ENCODE measurements at places on chromosomes 7 and 10. TPM values are rescaled to one million over a fixed set of nuclear protein-coding genes. Genes with fewer than 3 reads are reported as not detected.

The MYPN gene
- total RNA-seq: not detected

The MPP7 gene
- total RNA-seq: 12.3 TPM

The UNCX gene
- total RNA-seq: not detected

The C10orf67 gene
- 0.60 TPM for total RNA-seq

The RBM20 gene
- total RNA-seq: 0.45 TPM

The WAPL gene
- 51.7 TPM for total RNA-seq

The TBXAS1 gene
- total RNA-seq: 1.5 TPM

The SNX10 gene
- 33.0 TPM for total RNA-seq

The SLC26A4 gene
- total RNA-seq: 0.82 TPM

The GRID1 gene
- total RNA-seq: not detected

DNA sequence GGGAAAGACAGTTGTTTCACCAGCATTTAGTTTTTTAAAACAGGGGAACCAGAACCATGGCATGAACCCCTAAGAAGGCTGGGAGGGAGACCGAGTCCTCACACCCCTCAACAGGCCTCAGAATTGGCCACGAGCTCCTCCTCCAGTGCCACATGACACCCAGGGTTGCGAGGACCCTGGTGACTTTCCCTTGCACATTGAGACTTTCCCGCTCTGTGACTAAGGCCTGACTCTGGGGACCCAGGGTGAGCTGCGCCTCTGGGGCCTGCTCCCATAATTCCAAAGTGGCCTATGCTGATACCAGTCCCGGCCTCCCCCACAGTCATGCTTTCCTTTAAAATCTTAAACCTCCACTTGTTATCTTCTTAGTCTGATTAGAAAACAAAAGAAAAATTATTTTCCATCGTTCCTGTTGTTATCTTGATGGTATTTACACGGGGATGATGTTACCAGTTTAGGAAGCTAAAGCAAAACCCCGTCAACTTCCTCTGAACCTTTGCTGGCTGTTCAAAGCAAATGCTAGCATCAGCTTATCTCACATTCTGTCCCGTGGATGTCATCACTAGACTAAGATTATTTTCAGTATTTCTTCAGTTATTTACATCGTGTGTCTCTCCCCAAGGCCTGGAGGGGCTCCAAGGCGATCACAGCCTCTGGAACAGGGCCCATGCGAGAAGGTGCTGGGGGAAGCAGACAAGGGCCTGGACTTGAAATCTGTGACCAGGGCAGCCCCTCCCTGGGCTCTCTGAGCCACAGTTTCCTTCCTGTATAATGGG lies 42.1 kb downstream of the FAM53B start:
- no peak for DNase-seq
- H3K36me3 ChIP-seq: peaks cover 27% of the 10 kb centered on the region
- H3K27me3 ChIP-seq: no peaks in the 10 kb centered on the region
- no peak overlapping the region for H3K4me3 ChIP-seq

- no peak for DNase-seq
- H3K27me3 ChIP-seq: no peaks in the 10 kb centered on the region
- H3K36me3 ChIP-seq: no peaks in the 10 kb centered on the region
- H3K4me3 ChIP-seq: no peak overlapping the region
Measured at GRCh38 chr10:17980846-17981565, 29.3 kb downstream of the SLC39A12 start.

DNA sequence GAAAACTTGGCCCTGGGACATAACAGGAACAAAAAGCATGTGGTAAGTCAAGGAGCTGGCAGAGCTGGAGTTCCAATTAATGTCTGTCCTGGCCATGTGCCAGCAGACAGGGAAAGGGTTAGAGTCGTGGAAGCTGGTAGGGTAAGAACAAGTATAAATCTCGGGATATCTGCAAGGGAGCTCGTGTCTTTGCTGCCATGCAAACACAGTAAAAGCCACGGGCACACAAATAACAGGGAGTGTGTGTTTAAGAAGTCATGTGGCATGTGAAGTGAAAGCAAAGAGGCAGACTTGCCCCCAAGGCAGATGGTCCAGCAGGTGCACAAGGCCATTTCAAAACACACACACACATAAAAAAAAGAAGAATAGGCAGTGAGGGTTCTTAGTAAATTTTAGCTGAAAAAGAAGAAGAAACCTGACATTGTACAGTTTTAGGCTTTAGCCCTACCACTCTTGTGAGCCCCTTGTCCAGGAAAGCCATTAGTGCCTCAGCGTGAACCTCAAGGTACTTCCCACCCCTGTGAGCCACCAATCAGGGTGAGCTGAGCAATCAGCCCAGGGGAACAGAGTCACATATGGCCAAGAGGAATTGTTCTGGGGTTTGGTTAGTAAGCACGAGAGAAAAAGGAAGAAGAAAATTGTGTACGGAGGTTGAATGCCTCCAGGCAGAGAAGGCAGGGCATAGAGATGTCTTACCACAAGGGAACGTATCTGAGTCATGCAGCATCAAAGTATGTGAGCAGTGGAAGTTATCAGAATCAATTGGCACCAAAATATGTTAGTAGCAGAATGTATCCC lies 32.8 kb upstream of the ARHGAP12 start:
- no peaks in the 10 kb centered on the region for H3K27me3 ChIP-seq
- peaks cover 1% of the 10 kb centered on the region for H3K36me3 ChIP-seq
- DNase-seq: peak; percentile 18
- H3K4me3 ChIP-seq: peak overlapping the region; percentile 36
- peaks cover 28% of the 10 kb centered on the region for H3K4me1 ChIP-seq
- H3K27ac ChIP-seq: peak overlapping the region; percentile 30

GRCh38 chr7:99733448-99733847 lies 1.5 kb downstream of the CYP3A7 start:
- no peak overlapping the region for H3K4me3 ChIP-seq
- peaks cover 12% of the 10 kb centered on the region for H3K4me1 ChIP-seq
- H3K27me3 ChIP-seq: no peaks in the 10 kb centered on the region
- H3K36me3 ChIP-seq: peaks cover 6% of the 10 kb centered on the region
- DNase-seq: no peak

- DNase-seq: no peak
- H3K4me3 ChIP-seq: no peak overlapping the region
- H3K27ac ChIP-seq: no peak overlapping the region
- H3K4me1 ChIP-seq: no peaks in the 10 kb centered on the region
- no peaks in the 10 kb centered on the region for H3K27me3 ChIP-seq
Measured at GRCh38 chr7:132622081-132622480, 45.8 kb upstream of the PLXNA4 start.

GRCh38 chr10:87842776-87843497 lies 20.4 kb downstream of the KLLN start:
- H3K27ac ChIP-seq: no peak overlapping the region
- no peaks in the 10 kb centered on the region for H3K4me1 ChIP-seq
- no peak for DNase-seq

- no peak overlapping the region for H3K27ac ChIP-seq
- no peak for DNase-seq
- no peaks in the 10 kb centered on the region for H3K4me1 ChIP-seq
- no peaks in the 10 kb centered on the region for H3K36me3 ChIP-seq
Measured at GRCh38 chr10:43208147-43209073, 58.5 kb downstream of the RASGEF1A start.

GRCh38 chr7:46215987-46216567 lies 295.0 kb upstream of the IGFBP3 start:
- no peaks in the 10 kb centered on the region for H3K36me3 ChIP-seq
- no peak overlapping the region for H3K4me3 ChIP-seq
- DNase-seq: no peak
- H3K27me3 ChIP-seq: peaks cover 11% of the 10 kb centered on the region
- no peak overlapping the region for H3K27ac ChIP-seq
- no peaks in the 10 kb centered on the region for H3K4me1 ChIP-seq

DNA sequence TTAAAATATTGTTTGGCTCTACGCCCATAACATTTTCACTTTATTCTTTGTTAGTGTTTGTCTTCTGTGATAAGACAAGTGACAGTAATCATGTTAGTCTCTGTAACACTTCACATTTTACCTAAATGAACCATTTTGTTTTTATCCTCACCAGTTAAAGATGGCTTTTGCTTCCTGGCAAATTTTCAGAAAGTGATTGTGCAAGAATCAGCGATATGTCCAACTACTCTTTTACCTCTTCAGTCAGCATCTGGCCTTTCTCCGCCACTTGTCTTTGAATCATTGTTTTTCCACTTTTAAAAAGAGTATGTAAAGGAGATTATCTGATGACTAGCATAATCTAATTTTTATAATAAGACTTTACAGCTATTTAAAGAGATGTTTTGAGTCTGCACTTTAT lies 3.5 kb downstream of the DGKB start:
- no peaks in the 10 kb centered on the region for H3K36me3 ChIP-seq
- no peaks in the 10 kb centered on the region for H3K27me3 ChIP-seq
- no peaks in the 10 kb centered on the region for H3K4me1 ChIP-seq

GRCh38 chr10:35399414-35400009 lies 63.2 kb downstream of the CCNY start:
- H3K4me1 ChIP-seq: peaks cover 34% of the 10 kb centered on the region
- no peak overlapping the region for H3K4me3 ChIP-seq
- no peaks in the 10 kb centered on the region for H3K27me3 ChIP-seq

DNA sequence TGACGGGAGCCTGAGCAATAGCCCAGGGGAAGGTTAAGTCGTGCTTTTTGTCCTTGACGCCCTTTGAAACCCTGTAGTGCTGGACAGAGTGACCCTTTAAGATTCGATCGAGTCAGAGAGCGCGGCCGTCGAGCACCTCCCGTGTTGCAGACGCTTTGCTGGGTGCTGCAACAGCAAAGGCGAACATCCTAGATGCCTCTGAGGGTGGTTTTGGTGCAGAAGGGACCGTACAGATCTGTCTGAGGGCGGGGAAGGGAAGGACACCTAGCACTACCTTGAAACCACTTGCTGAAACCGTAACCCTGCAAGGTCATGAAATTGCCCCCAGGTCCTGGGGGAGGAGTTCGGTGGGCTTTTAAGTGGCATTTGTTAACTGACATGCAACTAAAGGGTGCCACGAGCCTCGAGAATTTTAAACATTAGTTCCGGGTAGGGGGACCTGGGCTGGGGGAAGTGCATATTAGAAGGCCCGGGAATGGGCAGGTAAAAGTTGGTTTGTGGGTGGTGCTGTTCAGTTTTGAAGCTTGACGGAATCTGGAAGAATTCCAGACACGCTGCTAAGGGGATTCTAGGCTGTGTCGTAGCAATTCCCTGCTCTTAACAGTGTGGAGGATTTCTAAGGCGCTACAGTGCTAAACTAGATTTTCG lies 786 bp downstream of the ATP5F1C start:
- no peaks in the 10 kb centered on the region for H3K27me3 ChIP-seq
- peak; percentile 20 for DNase-seq
- H3K36me3 ChIP-seq: peaks cover 33% of the 10 kb centered on the region
- H3K27ac ChIP-seq: no peak overlapping the region

DNA sequence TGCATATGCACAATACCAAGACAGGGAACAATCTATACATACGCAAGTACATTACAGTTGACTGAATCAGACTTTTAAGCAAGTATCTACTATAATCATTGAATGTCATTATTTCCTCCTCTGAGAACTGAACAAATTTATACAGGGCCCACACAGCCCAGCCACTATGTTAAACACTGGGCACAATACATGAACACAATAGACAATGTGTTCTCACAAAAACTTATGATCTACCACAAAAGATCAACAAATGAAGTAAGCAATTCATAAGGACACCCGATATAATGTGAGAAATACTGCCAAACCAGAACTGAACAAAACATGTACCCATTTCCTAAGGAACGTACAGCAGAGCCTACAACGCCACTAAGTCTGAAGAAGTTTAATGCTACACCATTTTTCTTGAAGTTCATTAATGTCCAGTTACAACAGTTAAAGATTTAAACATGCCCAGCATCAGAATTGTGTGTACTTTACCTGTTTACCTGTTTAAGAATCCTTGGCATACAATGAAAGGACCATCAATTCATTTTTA lies 31.5 kb downstream of the SHTN1 start:
- no peak overlapping the region for H3K27ac ChIP-seq
- DNase-seq: no peak
- H3K4me1 ChIP-seq: no peaks in the 10 kb centered on the region
- no peaks in the 10 kb centered on the region for H3K36me3 ChIP-seq
- peaks cover 22% of the 10 kb centered on the region for H3K27me3 ChIP-seq

- DNase-seq: no peak
- no peak overlapping the region for H3K4me3 ChIP-seq
- no peak overlapping the region for H3K27ac ChIP-seq
Measured at GRCh38 chr7:78161781-78162180, 363.2 kb downstream of the PHTF2 start.

- H3K4me3 ChIP-seq: no peak overlapping the region
- H3K27ac ChIP-seq: no peak overlapping the region
- no peak for DNase-seq
- H3K36me3 ChIP-seq: no peaks in the 10 kb centered on the region
Measured at GRCh38 chr7:70574970-70575799, 556.8 kb upstream of the GALNT17 start.

DNA sequence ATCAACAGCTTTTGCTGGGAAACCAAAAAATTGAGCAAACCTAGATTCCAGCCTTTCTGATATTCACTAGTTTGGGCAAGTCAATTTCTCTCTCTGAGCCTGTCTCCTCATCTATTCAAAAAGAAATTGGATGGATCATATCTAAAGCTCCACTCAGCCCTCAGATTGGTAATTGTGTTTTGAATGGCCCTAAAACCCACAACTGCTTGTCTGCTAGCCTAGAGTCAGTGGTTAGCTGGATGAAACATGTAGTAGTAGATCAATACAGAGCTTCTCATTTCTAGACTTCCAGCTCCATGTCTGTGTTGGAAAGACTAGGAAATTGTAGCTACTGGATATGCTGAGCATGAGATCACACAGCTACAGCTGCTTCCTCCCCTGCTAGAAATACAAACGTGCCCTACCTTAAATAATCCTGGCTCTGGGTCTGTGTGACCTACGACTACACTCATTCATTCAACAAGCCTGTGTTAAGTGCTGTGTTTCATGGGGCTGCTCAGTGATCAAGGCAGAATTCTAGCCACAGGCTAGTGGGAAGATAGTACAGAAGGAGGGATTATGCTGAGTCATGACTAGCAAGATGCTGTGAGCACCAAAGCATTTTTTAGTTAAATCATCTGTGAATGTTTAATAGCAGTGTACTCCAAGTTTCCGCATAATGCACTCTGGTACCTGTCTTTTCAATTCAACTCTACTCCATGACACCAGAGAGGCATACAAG lies 15.7 kb downstream of the DNTT start:
- peak overlapping the region; percentile 40 for H3K27ac ChIP-seq
- no peak overlapping the region for H3K4me3 ChIP-seq
- no peak for DNase-seq
- peaks cover 2% of the 10 kb centered on the region for H3K4me1 ChIP-seq

GRCh38 chr10:112790030-112790429 lies 160.0 kb upstream of the TCF7L2 start:
- no peak for DNase-seq
- no peaks in the 10 kb centered on the region for H3K4me1 ChIP-seq
- no peak overlapping the region for H3K4me3 ChIP-seq
- no peaks in the 10 kb centered on the region for H3K27me3 ChIP-seq

DNA sequence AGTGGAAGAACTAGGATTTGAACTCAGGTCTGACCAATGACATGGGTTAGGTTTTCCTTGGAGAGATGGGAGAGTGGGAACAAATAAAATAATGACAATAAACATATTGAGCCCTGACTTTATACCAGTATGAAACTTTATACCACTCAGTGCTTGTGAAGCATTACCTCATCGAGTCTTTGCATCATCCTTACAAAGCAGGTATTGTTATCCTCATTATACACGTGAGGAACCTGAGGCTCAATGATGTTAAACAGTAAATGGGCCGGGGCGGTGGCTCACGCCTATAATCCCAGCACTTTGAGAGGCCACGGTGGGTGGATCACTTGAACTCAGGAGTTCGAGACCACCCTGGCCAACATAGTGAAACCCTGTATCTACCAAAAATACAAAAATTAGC lies 47.7 kb downstream of the HHEX start:
- peaks cover 19% of the 10 kb centered on the region for H3K27me3 ChIP-seq
- H3K27ac ChIP-seq: no peak overlapping the region
- no peak for DNase-seq
- H3K36me3 ChIP-seq: no peaks in the 10 kb centered on the region

Data from activated naive CD8-positive, alpha-beta T cell treated with anti-CD3 and anti-CD28 coated beads for 36 hours (primary cell).